Activated CD8-positive, alpha-beta memory T cell treated with anti-CD3 and anti-CD28 coated beads, Interleukin-2, amount 50 U/mL, for 48 hours (primary cell): ENCODE measurements at places on chromosomes 1 and 21.

GRCh38 chr1:163467289-163467688 lies 145.5 kb downstream of the NUF2 start:
- DNase-seq = no peak

GRCh38 chr21:20004367-20004766 lies 993.8 kb upstream of the NCAM2 start:
- no peak for DNase-seq

DNA sequence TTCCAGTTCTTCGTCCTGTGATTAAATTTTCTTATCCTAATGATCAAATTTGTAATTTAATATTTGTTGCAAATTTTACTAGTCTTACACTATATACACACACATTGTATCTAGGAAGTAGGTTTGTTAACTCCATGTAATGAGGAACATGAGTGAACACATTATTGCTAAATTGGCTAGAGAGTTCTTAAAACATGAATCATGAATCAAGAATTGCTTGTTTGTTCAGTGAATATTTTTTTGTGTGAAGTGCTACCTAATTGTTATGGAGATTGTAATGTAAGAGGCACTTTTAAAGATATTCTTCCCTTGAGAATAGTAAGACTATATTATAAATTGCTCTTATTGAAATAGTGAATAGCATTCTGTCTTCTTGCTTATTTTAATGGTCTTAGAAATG lies 4.6 kb downstream of the GPSM2 start:
- DNase-seq = no peak

GRCh38 chr1:229412056-229412455 lies 21.8 kb downstream of the ACTA1 start:
- no peak for DNase-seq

GRCh38 chr1:79478160-79478559 lies 471.6 kb upstream of the ADGRL4 start:
- DNase-seq = no peak

GRCh38 chr1:115530407-115530806 lies 111.4 kb upstream of the VANGL1 start:
- no peak for DNase-seq

- DNase-seq = no peak
Measured at GRCh38 chr21:39330001-39330400, 16.6 kb upstream of the BRWD1 start.

DNA sequence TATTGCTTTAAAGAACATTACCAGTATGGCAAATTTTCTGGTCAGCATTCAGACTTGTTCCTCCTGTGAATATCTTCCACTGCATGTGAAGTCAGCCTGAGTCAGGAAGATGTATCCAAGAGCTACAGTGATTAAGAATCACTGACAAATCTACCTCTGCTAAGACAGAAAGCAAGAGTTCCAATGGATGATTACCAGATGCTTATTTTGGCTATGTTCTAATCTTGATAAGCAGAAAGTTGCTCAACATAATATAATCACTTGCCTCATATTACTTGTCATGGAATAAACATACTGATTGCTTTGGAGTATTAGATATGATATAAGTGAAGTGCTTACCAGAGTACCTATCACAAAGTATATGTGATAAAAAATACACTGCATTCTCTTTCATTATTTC lies 738.1 kb downstream of the ADGRL2 start:
- no peak for DNase-seq

DNA sequence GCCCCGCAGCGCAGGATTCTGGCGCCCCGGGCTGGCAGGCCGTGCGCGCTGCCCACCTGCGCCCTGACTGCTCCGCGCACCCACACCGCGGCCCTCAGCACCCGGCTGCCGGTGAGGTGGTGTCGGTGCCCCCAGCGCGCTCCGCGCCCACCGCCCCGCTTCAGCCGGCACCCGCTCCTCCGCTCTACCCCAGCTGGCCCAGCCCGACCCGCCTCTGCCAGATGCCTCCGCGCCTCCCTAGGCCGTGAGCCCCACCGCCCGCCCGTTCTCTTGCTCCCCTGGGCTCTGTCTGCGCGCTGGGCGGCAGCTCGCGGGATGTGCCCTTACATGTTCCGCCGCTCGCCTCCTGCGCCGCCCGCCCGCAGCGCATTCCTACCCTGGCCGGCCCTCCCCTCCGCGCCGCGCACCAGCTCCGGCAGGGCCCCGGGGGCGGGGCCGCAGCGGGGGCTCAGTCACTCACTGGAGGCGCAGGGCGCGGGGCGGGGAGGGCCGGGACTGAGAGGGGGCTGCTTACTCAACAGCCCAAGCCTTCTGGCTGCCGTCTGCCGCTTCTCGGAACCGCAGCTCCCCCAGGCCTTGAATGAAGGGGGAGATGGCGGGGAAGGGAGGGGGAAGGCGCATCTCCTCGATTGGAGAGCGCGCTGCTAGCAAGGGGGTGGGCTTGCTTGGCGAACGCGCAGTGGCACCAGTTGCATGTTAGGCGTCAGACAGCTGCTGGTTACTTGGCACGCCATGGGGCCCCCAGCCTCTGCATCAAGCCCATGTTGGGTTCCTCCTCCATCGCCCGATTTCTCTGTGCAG lies at the start of gene PHLDA3:
PHLDA3 (minus strand) TSS at position 345 of the 801 bp plus-strand sequence. CDS start 402 bp downstream, outside the sequence.
- peak; percentile 63 for DNase-seq

DNA sequence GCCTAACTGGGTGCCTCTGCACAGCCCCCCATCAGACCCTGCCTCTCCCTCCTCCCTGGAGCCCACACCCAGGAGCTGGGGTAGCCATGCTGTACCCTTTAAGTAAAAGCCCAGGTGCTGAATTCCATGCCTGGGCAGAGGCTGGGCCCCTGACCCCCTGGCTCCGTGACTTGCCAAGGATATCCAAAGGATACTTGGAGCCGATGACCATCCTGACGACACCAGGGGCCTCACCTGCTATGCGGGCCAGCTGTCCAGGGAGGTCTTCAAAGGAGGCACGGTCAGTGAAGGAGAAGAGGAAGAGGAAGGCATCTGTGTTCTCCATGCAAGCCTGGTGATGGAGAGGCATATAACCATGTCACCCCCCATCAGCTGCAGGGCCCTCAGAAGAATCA lies 4.7 kb downstream of the CPLANE2 start:
- no peak for DNase-seq

DNA sequence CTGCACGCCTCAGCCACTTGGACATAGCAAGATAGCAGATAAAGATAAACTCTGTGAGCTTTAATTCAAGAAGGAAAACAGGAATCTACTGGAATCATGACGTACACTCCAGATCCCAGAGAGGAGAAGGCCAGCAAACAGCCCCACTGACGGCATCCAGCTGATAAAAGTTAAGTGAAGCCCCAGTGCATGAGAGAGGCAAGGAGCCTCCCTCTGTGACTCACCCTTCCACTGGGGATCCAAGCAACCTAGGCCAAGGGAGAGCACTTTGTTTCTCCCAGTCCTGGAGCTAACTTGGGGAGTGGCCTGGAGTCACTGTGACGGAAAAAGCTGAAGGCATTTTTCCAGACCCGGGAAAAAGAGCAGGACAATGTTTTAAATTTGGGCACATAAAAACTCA lies 270.0 kb downstream of the AKT3 start:
- DNase-seq = no peak

DNA sequence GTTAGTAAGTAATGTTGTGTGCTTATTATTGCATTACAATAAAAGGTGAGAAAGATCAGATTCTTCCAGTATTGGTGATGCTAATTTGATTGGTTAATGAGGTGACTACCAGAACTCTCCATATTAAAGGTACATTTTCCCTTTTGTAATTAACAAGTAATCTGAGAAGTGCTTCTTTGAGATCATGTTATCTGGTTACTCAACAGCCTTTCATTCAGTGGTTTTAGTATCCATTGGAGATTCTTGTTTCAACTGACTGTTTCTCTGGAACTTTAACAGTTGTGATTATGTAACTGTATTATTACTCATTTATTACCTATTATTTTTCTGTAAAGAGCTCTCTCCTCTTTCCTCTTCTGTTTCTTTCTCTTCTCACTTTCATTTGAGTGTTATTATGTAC lies 86.7 kb downstream of the PEX14 start:
- DNase-seq = no peak

GRCh38 chr1:60581455-60582220 lies 500.7 kb upstream of the NFIA start:
- DNase-seq = no peak

- DNase-seq = no peak
Measured at GRCh38 chr1:22101199-22101598, 41.7 kb downstream of the WNT4 start.

- DNase-seq = no peak
Measured at GRCh38 chr1:13826591-13826990, 126.6 kb downstream of the PRDM2 start.

DNA sequence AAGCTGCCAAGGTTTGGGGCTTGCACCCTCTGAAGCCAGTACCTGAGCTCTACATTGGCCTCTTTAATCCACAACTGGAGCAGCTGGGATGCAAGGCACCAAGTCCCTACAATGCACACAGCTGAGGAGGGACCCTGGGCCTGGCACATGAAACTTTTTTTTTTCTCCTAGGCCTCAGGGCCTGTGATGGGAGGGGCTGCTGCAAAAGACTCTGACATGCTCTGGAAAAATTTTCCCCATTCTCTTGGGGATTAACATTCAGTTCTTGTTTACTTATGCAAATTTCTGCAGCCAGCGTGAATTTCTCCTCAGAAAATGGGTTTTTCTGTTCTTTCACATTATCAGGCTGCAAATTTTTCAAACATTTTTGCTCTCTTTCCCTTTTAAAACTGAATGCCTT lies 1072.2 kb downstream of the BRINP3 start:
- DNase-seq = no peak

DNA sequence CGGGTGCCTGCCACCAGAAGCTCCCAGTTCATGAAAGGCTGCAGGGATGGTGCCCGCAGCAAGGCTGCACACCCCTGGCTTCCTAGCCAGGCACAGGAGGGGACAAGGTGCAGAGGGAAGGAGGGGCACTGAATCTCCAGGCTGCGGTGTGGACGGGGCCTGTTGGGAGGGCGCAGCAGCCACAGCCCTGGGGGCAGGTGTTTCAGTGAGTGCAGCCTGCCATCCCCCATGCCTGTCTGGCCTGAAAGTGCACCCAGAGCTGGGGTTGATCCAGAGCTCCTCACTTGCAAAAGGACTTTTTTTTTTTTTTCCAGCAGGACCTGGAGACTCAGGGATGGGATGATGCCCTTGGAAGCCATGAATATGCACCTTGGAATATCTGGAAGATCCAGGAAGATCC lies 153.7 kb upstream of the C1orf174 start:
- no peak for DNase-seq

DNA sequence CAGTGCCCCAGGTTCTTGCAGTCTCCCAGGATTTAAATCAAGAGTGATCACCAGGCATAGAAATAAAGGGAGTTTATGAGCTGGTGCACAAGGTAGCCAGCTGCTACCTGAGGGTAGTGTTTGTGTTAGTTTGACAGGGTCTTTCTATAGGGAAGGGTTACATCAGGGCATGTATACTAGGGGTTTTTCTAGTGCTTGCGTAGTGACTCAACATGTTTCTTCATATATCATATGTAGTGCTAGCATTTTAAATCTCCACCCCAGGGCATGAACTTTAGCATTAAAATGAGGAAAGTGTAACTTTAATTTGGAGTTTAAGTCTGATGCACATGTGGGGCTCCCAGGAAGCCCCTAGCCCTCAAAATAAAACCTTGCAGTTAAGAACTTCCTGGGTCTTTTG lies 86.5 kb upstream of the TNR start:
- no peak for DNase-seq

DNA sequence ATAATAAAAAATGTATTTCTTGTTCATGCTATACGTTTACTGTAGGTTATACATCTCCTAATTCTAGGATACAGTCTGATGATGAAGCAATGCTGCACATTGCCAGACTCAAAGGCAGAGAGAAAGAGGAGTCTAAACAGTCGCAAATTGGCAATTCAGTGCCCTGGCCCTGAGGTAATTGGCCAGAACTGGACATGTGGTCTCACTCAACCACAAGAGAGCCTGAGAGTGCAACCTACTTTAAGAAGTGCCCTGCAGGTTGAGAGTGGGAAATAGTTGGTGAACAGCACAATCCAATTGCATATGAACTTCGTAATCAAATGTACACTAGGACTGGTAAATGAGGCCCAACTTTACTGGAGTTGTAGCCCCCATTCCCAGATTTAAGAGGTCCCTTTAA lies 5.0 kb upstream of the SLC35A3 start:
- no peak for DNase-seq
